ENCODE measurements at places on chromosomes 1 and 21. TPM values are rescaled to one million over a fixed set of nuclear protein-coding genes. Genes with fewer than 3 reads are reported as not detected.

Gene PAQR6
- total RNA-seq, result not detected

Gene LCE1B
- total RNA-seq, result not detected

Gene SRGAP2C
- 16.1 TPM for total RNA-seq

Gene CGN
- total RNA-seq, result 13.2 TPM

Gene CAPN8
- not detected for total RNA-seq
